ENCODE measurements at places on chromosomes 5 and 9. TPM values are rescaled to one million over a fixed set of nuclear protein-coding genes. Genes with fewer than 3 reads are reported as not detected.

- no peak for DNase-seq
Observed at GRCh38 chr5:137078171-137078665, 420.9 kb downstream of the SPOCK1 start.

GRCh38 chr5:140402258-140403074, 833 bp downstream of the ANKHD1 start:
- peak; percentile 71 for DNase-seq

GRCh38 chr5:136070486-136071285, 41.9 kb downstream of the TGFBI start:
- no peak for DNase-seq

DNA sequence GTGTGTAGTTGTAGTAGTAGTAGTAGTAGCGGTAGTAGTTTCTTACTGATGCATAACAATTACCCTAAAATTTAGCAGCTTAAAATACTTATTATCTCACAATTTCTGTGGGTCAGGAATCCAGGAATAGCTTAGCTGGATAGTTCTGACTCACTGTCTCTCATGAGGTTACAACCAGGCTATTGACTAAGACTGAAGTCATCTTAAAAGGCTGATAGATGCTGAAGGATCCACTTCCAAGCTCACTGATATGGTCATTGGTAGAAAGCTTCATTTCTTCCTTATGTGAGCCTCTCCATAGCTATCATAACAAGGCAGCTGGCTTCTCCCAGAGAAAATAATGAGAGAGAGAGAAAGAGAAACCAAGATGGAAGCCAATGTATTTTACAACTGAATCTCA, 147.5 kb upstream of the FBXL17 start:
- no peak for DNase-seq

DNA sequence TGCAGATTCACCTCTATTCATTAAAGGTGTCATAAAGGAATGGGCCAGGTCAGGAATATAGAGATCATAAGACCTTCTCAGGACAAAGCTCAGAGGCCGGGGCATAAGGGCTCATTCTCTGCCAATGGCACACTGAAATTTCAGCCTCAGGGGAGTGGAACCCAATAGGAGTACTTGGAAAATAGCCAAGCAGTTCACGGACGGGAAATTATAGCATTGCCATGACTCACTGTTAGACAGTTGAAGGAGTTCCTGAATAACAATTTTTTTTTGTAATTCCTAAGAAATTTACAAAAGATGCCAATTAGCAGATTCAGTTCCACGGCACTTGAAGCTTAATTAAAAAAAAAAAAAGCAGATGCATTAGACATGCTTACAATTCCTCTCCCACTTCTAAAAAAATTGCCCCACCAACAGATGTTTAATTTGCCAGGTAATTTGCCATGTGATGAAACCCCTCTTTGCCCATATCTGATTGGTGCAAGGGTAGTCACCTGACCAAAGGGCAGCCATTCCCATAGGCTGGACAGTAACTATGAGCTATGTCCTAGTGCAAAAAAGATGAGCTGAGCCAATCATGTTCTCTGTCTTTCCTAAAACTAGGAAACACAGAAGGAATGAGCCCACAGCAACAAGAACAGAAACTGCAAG, 58.6 kb downstream of the PTCD2 start:
- DNase-seq = no peak

GRCh38 chr5:65184780-65185179, 296.9 kb downstream of the ADAMTS6 start:
- no peak for DNase-seq

DNA sequence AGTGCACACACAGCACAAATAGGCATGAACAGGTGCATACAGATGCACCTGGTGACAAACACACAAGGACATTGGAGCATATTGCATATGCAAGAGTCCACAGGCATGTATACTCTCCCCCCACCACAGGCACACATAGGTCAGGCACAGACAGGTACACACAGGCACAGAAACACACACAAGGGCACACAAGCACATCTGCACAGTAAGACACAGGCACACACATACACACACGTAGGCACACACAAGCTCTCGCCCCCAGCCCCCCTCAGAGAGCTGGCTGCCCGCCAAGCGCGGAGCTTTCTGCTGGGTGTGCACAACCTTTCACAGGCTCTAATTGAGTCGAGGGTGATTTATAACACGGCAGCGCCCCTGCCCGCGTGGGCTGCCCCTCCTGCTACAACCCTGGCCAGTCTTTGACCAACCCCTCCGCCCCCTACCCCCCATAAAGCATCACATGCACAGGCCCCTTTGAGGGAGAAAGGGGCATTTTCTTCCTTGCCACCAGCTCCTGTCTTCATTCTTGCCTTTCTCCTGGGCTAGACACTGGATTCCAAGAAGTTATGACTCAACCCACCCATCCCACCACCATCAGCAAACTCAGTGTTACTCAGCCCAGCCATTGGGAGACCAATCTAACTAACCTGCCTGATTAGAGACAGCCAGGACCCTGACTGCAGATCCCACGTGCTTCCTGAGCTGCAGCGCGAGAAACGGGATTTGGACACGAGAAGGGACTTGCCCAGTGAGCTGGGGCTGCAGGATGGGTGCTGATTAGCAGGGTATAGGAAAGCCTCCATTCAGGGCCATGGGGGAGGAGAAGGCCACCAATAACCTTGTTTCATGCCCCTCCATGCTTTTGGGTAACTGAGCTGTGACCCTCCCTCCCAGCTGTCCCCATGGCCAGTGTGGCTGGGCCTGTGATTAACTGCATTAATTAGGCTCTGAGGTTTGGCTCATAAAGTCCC, 42.8 kb upstream of the PSD2 start:
- no peak for DNase-seq

GRCh38 chr9:13755551-13755950, 476.1 kb upstream of the MPDZ start:
- no peak for DNase-seq

DNA sequence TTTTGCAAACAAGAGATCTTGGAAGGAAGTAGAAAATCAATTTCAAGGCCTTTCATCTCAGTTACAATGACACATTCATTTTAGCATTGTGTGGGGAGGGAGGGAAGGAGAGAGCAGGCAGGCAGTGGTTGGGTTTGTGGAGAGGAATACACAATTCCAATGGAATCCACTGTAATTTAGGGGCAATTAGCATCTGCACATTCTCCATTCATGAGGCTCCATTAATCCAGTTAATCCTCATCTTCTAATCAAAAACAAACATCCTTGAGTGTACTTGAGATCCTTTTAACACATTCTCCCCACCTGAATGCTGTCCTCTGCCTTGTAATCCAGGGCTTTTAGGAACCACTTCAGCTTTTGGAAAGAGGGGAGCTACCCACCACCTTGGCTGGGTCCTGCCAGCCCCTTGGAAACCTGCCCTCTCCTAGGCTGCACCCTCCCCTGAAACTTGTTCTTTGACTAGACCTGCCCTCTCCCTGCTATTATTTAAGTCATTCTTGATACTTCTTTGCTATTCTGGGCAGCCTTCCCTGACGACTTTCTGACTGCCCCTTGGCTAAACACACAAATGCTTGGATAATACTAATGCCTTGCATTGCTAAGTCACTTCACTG, 271.2 kb downstream of the SLIT3 start:
- DNase-seq = no peak

Gene SLC6A3
- 0.24 TPM for total RNA-seq
